ENCODE measurements at places on chromosomes 5 and 9. TPM values are rescaled to one million over a fixed set of nuclear protein-coding genes. Genes with fewer than 3 reads are reported as not detected.
A peak's percentile ranks its signal among the peaks of the same experiment; 100 is the strongest.

Gene SNX30
- 8.9 TPM for total RNA-seq

Gene LURAP1L
- not detected for total RNA-seq

Gene ZFP62
- 54.9 TPM for total RNA-seq

Gene EPB41L4A
- 1.9 TPM for total RNA-seq

DNA sequence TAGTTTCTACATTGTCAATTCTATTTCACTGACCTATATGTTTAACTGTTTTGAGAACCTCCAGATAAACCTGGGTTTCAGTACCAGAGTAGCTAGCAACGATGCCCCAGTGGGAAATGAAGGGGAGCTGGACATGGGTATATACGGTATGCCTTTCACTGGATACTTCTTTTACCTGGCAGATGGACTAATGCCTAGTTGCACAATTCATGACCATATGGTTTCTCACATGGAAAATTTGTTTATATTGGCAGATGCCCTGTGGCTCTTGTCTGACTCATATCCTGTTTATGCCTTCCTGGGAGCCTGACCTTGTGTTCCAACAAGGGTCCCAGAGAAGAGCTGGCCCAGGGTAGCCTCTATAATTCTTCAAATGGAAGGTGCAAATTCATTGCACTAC, 144.1 kb downstream of the MAT2B start:
- no peak overlapping the region for H3K27ac ChIP-seq
- no peaks in the 10 kb centered on the region for H3K36me3 ChIP-seq
- no peaks in the 10 kb centered on the region for H3K27me3 ChIP-seq
- H3K4me1 ChIP-seq: no peaks in the 10 kb centered on the region
- no peak for DNase-seq

DNA sequence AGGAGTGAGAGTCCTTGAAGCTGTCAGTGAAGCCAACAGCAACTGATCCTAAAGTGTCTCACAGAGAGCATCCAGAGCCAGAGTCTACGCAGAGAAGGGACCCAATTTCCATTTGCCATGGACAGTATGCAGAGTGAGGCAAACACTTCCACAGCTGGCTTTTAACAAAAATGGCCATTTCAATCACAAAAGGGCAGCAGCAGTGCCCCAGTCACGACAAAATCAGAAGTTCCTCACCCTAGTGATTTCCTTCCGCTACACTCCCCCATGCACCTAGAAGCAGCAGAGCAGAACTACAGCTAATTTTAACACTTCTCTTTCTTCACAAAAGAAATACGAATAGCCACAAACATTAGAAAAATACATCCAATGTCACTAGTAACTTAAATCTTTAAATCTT, 27.9 kb downstream of the FBXW11 start:
- no peak overlapping the region for H3K4me3 ChIP-seq
- H3K27ac ChIP-seq: no peak overlapping the region
- DNase-seq: no peak
- H3K36me3 ChIP-seq: peaks cover 3% of the 10 kb centered on the region
- H3K27me3 ChIP-seq: no peaks in the 10 kb centered on the region
- H3K4me1 ChIP-seq: peaks cover 16% of the 10 kb centered on the region

GRCh38 chr5:59583151-59583809, 310.2 kb downstream of the PDE4D start:
- H3K27ac ChIP-seq: no peak overlapping the region
- H3K4me3 ChIP-seq: no peak overlapping the region
- DNase-seq: no peak
- H3K36me3 ChIP-seq: no peaks in the 10 kb centered on the region

DNA sequence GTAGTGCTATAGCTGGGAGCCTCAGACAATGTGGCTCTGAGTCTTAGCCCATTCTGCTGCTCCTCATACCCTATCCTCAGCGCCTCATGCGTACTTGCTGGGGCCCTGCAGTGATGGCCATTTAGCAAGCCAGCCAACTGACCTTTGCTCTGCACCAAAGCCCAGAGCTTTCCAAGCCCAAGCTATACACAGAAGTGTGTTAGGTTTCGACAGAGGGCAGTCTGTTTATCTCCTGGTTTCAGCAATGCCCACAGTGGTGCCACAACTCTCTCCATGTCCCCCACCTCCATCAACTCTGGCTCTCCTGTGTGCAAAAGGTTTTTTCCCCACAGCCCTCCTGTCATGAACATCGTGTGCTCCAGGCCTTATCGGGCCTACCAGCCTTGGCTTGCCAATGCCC, 16.9 kb downstream of the GNG10 start:
- no peak overlapping the region for H3K4me3 ChIP-seq
- H3K4me1 ChIP-seq: no peaks in the 10 kb centered on the region
- H3K27me3 ChIP-seq: no peaks in the 10 kb centered on the region
- H3K27ac ChIP-seq: no peak overlapping the region
- peaks cover 7% of the 10 kb centered on the region for H3K36me3 ChIP-seq
- no peak for DNase-seq

GRCh38 chr9:9846557-9846956, 766.2 kb downstream of the PTPRD start:
- H3K36me3 ChIP-seq: no peaks in the 10 kb centered on the region
- H3K27me3 ChIP-seq: no peaks in the 10 kb centered on the region
- H3K27ac ChIP-seq: no peak overlapping the region
- H3K4me1 ChIP-seq: no peaks in the 10 kb centered on the region
- no peak for DNase-seq
- no peak overlapping the region for H3K4me3 ChIP-seq

DNA sequence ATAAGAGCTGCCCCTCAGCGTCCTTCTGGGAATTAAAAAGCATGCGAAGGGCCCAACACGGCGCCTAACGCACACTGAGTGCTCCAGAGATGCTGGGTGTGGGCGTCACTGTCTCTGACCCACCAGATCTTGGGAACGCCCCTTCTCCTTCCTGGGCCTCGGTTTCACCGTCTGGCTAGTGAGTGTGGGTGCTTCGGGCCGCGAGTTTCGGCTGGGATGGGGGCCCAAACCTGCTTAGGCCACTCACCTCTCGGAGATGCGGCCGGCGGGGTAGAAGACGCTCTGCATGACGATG, 3.7 kb downstream of the PIP5KL1 start:
- no peak for DNase-seq
- H3K36me3 ChIP-seq: no peaks in the 10 kb centered on the region
- H3K27ac ChIP-seq: no peak overlapping the region
- H3K4me1 ChIP-seq: peaks cover 55% of the 10 kb centered on the region
- H3K27me3 ChIP-seq: no peaks in the 10 kb centered on the region

DNA sequence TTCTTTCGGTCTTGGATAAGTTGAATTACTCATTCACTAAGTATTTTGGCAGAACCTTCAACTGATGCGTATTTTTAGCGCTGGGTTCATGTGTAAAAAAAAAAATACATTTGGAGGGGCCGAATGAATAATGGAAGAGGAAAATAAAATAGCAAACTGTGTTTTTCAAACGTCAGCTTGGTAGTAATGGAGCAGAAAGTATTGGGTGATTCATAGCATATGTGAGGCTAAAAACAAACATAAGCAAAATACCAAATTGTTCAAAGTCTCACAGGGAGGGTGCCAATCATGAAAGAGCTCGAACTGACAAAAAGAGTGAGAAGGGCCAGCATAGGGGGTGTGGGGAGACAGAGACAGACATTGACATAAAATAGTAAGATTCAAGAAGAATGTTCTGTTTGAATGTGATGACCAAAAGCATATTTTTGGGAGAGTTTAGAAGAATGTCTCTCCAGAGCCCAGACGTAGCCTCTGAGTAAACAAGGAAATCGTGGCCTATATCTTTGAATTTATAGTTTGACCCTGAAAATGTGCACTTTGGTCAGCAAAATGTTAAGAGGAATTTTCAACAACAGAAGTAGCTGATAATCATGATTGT, 174.9 kb upstream of the HMHB1 start:
- H3K36me3 ChIP-seq: no peaks in the 10 kb centered on the region
- H3K4me3 ChIP-seq: no peak overlapping the region
- DNase-seq: no peak
- H3K27ac ChIP-seq: no peak overlapping the region
- H3K4me1 ChIP-seq: no peaks in the 10 kb centered on the region

- no peak overlapping the region for H3K4me3 ChIP-seq
- H3K4me1 ChIP-seq: no peaks in the 10 kb centered on the region
- H3K27me3 ChIP-seq: no peaks in the 10 kb centered on the region
- no peak for DNase-seq
- H3K36me3 ChIP-seq: no peaks in the 10 kb centered on the region
These were observed 53.8 kb upstream of the PAPPA start for GRCh38 chr9:116099821-116100220.

DNA sequence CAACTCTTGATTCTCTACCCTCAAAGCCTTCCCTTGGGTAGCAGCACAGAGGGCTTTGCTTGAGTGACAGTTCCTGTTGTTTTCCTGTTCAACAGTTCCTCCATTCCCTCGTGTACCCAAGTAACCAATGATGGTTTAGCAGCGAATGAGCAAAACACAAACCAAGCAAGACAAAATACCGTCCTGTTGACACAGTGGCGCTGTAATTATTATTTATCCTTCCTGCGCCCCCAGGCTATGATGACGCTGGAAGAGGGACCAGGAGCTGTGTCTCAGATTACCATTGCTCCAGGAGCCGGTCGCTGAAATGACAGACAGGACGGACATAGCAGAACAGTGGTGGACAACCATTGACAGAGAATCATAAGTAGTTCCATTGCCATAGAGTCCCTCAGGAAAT, 154.8 kb downstream of the GADD45G start:
- DNase-seq: no peak
- no peaks in the 10 kb centered on the region for H3K36me3 ChIP-seq
- H3K27ac ChIP-seq: no peak overlapping the region
- peaks cover 3% of the 10 kb centered on the region for H3K4me1 ChIP-seq
- H3K4me3 ChIP-seq: no peak overlapping the region

GRCh38 chr5:132226516-132227234, 978 bp downstream of the P4HA2 start:
- DNase-seq: no peak
- peaks cover 32% of the 10 kb centered on the region for H3K27me3 ChIP-seq
- no peak overlapping the region for H3K27ac ChIP-seq
- H3K4me3 ChIP-seq: peak overlapping the region; percentile 52
- H3K36me3 ChIP-seq: no peaks in the 10 kb centered on the region

DNA sequence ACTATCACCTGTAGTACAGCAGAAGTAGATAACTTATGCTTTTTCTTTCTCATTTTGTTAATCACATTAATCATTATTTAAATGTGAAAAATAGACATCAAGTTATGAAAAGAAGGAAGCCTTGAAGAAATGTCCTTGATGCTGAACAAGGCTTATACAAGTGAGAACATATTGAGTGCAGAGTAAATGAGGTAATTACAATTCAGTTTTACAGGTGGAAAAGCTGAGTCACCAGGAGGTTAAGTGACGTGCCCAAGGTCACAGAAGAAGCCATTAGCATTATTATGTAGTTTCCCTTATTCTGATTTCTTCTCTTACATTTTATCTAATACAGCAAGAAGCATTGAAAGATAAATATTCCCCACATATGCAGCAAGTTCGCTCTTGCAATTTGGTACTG, 998.5 kb upstream of the CDH6 start:
- H3K27me3 ChIP-seq: no peaks in the 10 kb centered on the region
- no peaks in the 10 kb centered on the region for H3K36me3 ChIP-seq
- no peak overlapping the region for H3K27ac ChIP-seq
- no peak for DNase-seq
- H3K4me3 ChIP-seq: no peak overlapping the region
- H3K4me1 ChIP-seq: no peaks in the 10 kb centered on the region
